Stimulated activated CD4-positive, alpha-beta T cell treated with anti-CD3 and anti-CD28 coated beads, TNF-alpha, amount 100 ng/mL, for 24 hours (primary cell): ENCODE measurements at places on chromosomes 4 and X.

- no peak for DNase-seq
Measured at GRCh38 chr4:118740869-118741268, 55.7 kb downstream of the METTL14 start.

DNA sequence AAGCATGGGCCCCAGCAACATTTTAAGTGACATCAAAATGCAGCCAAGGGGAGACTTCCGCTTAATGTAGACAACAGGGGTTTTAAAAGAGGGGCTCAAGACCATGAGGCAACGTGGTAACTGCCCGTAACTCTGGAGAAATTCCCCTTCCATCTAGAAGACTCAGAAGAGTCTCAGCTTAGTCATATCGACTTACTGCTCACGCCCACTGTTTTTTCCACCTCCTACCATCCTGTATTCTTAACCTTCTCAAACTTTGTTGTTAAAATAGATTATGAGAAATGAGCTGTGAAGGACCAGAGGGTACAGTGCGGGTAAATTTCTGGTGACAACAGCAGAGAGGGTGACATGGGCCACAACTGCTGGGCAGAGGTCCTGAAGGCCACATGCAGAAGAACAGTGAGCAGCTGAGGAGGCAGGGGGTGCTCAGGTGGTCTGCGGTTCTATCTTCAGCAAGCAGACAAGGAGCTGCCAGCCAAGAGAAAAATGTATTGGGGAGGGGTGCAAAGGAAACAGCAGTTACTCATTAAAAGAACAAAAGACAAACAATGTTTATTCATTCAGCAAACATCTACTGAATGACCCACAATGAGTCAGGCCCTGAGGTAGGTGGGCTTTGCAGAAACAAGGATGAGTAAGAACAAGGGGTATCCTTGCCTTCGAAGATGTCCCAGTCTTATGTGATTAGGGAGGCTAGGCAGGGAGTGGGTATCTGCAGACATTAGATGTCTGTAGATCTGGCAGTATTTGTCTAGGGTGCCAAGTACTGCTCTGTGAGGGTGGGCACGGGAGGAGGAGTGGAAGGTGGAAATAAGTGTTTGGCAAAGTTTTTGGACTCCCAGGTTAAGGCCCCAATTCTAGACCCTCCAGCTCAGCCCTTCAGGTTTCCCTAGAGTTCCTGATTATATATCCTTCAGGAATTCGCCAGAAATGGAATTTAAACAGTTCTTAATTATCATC lies 175.3 kb downstream of the TSPAN5 start:
- peak; percentile 22 for DNase-seq

DNA sequence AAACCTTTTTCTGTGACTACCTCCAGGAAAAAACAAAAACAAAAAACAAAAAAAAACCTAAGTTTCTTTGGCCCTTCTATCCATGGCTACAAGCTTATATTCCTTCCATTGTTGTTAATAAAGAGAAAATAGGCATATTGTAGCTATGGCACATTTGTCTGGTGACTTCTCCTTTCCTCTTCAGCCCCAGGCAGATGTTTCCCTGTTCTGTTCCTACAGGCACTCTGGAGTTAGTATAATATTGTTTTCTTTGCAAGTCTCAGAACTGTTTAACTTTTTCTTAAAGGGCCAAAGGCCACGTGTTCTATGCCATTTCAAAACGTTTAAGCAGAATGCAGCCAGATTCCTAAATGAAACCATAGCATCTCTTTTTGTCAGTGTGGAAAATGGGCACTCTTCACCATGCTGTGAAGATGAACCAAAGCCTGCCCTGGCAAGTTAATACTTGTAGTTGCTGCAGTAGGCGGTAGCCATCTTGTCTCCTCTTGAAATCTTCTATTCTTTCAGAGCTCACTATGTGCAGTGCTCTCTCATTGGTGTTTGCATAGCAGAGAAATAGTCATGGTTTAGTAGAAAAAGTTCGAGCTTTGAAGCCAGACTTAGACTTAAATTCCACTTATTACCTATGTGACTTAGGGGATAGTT lies 44.8 kb upstream of the MTMR1 start:
- no peak for DNase-seq

- no peak for DNase-seq
Measured at GRCh38 chrX:137290011-137290410, 256.2 kb upstream of the GPR101 start.

GRCh38 chr4:13522282-13523104 lies 21.8 kb downstream of the NKX3-2 start:
- no peak for DNase-seq

- DNase-seq = no peak
Measured at GRCh38 chr4:40043786-40044185, 12.9 kb upstream of the N4BP2 start.

GRCh38 chrX:9558615-9559014 lies 93.8 kb downstream of the TBL1X start:
- DNase-seq = no peak

DNA sequence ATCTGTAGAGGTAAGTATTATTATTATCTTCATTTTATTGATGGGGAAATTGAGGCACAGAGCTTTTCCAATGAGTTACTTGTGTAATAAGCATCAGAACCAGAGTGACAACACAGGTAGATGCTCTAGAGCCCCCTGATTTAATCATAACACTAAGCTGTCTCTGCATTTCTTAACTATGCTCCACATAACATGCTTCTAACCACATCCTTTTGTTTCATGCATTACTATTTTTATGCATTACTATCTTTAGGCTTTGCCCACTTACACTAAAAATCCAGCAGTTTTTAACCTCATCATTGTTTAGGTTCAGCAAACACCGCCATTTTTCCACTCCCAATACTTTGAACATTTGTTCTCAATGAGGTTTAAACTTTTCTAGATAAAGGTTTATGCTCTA lies 1900.8 kb upstream of the PCDH10 start:
- no peak for DNase-seq

DNA sequence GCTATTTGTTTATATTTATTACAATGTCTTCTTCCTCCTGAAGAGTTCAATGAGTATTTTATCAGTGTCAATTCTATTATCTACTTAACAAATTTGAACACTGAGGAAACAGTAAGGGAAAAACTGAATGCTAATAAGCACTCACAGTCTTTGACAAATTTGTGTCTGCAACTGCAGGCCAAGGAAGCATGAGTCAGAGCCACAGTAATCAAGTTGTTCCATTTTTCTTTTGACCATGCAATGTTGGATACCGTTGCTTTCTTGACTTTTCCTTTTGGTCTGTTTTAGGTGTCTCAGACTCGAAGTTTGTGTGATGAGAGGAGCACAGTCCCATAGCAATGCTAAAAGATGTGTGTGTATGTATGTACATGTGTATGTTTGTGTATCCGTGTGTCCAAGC lies 359.6 kb downstream of the IL1RAPL1 start:
- DNase-seq = no peak

- peak; percentile 78 for DNase-seq
Measured at GRCh38 chr4:6720202-6720699, 4.3 kb downstream of the BLOC1S4 start.

DNA sequence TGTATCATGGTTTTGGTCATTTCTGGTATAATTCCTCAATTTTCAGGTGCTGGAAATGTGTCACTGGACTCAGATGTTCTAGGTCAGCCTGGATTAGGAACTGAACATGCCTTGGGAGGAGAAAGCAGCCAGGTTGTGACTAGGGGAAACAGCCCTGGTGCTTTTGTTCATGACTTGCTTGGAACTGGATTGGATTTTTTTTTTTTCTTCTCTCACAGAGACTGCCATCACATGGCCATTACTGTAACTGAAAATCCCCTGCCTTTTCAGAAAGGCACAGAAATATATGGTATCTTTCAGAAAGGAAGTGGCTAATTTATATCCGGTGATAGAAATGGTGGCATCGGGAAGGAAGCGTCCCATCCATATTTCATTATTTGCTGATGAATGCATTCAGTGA lies 34.6 kb downstream of the SEPTIN11 start:
- no peak for DNase-seq

DNA sequence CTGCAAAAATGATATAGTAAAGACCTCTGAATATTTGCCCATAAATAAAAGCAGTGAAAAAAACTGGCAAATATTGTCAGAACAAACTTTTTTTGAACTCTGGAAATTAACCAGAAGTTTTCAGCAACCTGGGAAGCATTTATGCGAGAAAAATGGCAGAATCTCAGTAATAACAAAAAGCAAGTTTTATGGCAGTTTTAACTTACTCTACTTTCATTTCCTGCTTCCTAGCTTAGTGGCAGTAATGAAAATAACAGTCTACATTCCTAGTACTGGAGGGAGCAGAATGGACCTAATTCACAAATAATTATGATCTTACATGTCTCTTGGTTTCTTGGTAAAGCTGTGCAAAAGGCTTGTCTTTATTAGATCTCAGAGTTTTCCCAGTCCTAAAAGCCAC lies 460.1 kb downstream of the NAF1 start:
- DNase-seq = no peak

DNA sequence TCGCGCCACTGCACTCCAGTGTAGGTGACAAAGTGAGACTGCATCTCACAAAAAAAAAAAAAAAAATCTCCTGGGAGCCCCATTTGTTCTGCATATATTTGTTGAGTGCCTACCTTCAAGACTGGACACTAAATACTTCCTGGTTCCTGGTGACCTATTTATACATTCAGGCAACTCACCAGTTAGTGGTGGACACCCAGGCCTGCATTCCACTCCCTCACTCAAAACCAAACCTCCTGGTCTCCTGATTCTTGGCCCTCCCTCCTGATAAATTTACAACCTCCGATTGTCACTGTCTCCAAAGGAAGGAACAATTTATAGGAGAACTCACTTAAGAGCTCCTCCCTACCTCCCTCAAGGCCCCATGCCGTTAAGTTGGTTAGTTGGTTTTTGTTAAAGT lies 3.1 kb downstream of the SYAP1 start:
- no peak for DNase-seq

- DNase-seq = no peak
Measured at GRCh38 chrX:40245488-40246071, 147.8 kb upstream of the BCOR start.

GRCh38 chr4:53917729-53918128 lies 146.7 kb downstream of the CHIC2 start:
- no peak for DNase-seq

DNA sequence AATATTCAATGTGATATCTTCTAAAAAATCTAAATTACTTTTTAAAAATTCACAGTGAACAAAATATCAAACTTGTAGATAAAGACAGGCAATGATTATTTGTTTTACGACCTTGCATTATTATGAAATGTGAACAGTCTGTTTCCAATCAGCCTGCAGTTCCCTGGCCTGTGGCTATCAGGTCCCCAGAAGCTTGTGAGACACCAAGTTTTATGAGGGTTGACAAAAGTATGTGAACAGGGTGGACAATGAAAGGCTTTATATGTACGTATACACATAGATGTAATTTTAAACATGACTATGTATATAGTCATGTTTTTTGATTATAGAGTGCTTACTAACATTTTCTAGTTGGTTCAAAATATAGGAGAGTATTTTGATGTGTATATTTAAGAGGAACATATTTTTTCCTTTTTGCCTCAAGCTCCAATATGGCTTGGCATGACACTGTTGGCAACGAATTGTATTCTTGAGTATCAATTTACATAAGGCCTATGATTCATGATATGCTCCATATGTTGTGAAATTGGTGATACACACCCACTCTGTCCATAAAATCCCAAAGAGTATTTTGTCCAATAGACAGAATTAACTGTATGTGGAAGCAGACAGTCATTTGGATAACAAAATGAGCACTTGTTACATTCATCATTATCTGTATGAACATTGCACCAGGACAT lies 55.7 kb downstream of the BTC start:
- DNase-seq = no peak

DNA sequence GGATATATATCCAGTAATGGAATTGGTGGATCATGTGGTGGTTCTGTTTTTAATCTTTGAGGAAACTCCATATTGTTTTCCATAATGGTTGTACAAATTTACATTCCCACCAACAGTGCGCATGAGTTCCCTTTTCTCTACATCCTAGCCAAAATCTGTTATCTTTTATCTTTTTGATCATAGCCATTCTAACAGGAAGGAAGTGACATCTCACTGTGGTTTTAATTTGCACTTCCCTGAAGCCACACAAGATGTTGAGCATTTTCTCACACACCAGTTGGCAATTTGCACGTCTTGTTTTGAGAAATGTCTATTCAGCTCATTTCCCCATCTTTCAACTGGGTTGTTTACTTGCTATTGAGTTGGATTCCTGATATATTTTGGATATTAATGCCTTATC lies 194.9 kb downstream of the CBLL2 start:
- no peak for DNase-seq

DNA sequence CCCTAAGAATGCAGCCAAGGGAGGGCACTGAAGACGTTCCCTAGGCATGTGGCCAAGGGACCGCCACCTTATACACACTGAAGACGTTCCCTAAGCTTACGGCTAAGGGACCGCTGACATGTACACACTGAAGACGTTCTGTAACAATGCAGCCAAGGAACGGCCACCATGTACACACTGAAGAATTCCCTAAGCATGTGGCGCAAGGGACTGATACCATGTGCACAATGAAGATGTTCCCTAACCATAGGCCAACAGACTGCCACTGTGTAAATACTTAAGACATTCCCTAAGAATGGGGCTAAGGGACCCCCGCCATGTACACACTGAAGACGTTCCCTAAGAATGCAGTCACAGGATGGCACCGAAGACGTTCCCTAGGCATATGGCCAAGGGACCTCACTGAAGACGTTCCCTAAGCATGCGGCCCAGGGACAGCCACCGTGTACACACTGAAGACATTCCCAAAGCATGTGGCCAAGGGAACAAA lies 36.1 kb downstream of the DHRSX start:
- no peak for DNase-seq

DNA sequence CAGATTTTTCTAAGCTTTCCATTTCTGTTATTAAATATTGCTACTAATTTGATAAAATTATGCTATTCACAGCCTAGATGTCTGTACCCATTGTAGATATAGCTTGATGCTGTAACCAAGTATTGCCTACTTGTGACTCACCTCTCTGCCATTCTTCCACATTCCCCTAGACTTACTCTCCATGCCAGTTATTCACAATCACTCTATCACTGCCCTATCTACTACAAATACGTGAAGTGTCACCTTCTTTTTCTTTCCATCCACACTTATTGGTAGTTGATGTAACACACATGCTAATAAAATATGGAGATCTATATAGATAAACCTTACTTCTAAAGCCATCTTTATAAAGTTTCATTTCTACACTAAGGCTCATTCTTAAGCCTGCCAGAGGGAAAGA lies 179.4 kb upstream of the PACRGL start:
- DNase-seq = no peak

DNA sequence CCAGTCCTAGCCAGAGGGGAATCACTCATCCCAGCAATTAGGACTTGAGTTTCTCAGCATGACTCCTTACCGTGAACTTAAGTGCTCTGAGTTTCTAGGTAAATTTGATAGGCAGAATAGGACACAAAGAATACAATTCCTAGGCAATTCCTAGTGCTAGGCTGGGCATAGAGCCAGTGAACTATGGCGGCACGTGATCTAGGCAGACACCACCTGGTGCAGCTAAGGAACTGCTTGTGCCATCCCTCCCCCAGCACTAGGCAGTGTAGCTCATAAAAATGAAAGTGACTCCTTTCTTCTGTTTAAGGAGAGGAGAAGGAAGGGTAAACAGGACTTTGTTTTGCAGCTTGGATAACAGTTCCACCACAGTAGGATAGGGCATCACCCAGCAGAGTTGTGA lies 736.3 kb upstream of the PCDH7 start:
- DNase-seq = no peak

GRCh38 chr4:53119680-53120079 lies 246.2 kb downstream of the SCFD2 start:
- DNase-seq = no peak
